Neural progenitor cell (in vitro differentiated cells): ENCODE measurements at places on chromosomes 6 and 20.
A peak's percentile ranks its signal among the peaks of the same experiment; 100 is the strongest.

- no peak for DNase-seq
These were observed 125.0 kb upstream of the JAG1 start for GRCh38 chr20:10798811-10799210.

DNA sequence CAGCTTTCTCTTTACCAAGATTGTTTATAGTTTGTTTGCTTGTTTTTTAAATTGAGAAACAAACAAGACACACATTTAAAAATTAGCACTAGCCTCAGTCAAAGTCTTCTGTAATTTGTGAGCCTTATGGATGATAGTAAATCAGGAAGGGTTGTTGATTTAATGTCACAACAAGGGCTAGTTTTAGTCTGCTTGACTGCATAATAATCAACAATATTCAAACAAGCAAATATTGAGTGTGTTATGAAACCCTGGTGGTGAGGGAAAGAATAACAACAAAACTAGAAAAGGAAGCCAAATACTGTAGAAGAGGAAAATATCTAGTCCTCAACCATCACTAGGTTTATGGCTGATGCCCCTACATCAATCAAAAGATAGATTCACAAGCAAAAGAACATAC, 228.6 kb downstream of the TBC1D7 start:
- DNase-seq: no peak

DNA sequence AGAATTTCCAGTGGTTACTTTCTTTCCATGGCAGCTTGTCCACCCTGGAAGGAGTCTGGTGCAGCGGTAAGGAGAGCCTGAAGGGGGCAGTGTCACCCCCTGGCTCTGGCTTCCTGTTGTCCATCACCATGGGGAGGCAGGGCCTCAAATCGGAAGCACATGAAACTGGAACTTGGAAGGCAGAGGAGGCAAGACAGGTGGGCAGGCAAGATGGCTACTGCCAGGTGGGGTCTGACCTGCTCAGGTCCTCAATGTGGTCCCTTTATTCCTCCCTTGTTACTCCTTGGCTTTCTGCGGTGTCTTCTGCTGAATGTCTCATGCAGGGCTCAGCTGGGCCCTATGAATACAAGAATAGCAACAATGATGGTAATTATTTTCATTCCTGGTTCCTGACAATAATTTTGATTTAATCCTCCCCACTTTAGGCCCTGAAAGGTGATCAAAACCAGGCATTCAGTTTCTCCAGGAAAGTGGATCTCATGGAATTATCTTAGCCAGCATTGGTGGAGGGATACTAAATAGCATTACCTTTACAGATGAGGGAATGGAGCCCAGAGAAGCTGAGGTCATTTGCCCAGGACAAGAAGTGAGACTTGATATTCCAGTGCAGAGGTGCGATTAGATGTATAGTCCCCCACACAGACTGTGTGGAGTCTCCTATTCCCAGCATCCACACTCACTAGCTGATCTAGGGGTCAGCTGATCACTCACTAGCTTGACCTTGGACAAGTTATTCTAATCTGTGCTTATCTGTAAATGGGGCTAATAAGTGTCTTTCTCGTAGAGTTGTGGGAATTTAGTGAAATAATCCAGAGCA, 17.6 kb upstream of the SNAI1 start:
- DNase-seq: peak; percentile 67

DNA sequence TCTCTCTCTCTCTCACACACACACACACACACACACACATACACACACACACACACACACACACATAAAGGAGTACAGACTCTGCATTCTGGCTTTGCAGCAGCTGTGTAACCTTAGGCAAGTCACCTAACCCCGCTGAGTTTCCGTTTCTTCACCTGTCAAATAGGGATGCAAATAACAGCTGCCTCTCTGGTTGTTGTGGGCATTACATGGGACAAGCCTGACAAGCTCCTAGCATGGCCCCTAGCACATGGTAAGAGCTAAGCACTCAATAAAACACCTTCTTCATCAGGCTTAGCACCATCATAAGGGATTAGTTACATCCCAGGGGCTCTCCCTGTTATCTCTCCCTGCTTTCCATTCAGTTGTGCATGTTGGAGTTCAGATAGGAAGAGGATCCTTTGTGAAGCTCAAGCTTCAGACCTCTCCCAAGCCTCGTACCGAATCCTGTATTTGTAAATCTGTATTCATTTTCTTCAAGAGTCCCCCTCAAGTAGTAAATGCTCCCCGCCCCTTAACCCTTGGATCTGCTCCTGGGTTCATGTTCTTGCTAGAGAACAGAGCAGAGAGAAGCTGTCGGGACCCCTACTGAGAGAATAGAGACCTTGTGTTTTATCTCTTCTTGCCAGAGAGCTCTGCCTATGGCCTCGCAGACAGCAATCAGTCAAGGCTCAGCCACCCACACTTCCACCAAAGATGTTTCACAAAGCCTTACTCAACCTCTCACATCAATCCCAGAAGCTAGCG, 2.2 kb downstream of the SLC13A3 start:
- peak; percentile 38 for DNase-seq

- no peak for DNase-seq
These were observed 69.8 kb upstream of the TINAG start for GRCh38 chr6:54238396-54238795.

DNA sequence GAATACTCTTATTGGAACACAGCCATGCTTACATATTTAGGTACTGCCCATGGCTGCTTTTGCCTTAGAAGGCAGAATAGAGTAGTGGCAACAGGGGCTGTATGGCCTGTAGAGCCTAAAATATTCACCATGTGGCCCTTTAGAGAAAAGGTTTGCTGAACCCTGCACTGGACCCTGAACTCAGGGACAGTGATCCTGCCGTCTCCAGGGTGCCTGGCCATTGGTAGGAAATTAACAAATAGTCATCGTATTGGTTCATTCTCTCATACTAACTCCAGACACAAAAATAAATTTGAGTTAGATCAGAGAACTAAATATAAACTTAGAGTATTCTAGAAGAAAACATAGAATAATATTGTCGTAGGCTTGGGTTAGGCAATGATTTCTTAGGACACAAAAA, 181.4 kb downstream of the BCAS1 start:
- DNase-seq: no peak
